Cardiac septum (tissue), 1 donor: ENCODE measurements at places on chromosomes 16 and 17.
A peak's percentile ranks its signal among the peaks of the same experiment; 100 is the strongest.

- DNase-seq = no peak
Observed at GRCh38 chr17:62160816-62161215, 95.7 kb upstream of the MED13 start.

DNA sequence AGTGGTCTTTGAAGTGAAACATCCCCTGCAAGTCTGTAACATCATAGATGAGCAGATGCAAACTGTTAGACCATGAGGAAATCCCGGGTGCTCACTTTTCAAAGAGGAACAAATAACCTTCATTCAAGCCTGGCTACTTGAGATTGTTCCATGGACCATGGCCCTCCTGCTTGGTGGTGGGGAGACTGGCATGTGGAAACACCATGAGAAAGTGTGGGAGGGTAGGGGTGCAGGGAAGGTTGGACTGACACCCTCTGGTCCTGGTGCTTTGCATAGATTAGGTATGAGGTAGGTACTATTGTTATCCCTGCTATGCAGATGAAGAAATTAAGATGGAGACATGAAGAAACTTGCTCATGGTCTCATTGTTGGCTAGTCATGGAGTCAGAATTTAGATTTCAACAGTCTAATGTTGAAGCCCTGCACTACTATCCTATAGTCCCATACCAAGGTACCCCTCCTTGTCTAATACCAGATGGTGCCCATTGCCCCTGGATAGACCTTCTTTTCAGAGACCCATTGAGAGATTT is 59.0 kb downstream of the SPACA3 start:
- DNase-seq = no peak

- no peak for DNase-seq
Observed at GRCh38 chr17:34654276-34654880, 75.0 kb downstream of the TMEM132E start.

DNA sequence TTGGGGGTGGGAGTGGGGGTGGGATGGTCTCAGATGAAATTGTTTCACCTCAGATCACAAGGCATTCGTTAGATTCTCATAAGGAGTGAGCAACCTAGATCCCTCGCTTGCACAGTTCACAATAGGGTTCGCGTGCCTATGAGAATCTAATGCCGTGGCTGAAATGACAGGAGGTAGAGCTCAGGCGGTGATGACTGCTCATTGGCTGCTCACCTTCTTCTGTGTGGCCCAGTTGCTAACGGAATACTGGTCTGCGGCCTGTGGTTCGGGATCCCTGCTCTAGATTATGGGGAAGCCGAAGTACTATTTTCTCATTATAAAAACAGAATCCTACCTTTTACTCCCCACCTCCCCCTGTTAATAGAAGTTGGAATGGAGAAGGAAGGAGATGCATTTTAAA is 18.9 kb downstream of the CLTC start:
- DNase-seq = no peak

DNA sequence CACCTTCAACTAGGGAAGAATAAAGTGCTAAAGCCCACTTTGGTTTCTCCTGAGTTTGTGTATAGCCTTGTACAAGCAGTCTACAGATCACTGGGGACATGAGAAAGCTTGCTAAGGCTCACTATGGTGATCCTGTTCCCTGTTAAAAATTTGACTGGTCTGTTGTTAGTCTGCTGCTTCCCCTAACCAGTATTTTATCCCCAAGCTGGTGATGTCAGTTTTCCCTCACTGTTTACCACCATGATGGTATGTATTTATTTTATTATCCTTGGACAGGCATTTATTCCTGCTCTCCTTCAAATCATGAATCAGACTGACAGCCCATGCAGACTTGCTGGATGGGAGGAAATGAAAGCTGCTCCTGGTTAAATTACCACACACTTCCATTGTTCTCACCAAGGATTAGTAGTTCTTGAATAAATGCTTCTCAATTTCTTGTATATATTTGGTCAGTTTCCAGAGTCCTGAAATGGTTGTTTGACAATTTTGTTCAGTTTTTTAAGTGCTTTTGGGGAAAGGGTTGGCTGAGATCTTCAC is 99.6 kb downstream of the CA4 start:
- DNase-seq = no peak

GRCh38 chr17:57488856-57489255 is 232.5 kb downstream of the MSI2 start:
- no peak for DNase-seq

- no peak for DNase-seq
Observed at GRCh38 chr16:11310634-11310977, 29.5 kb upstream of the PRM1 start.

DNA sequence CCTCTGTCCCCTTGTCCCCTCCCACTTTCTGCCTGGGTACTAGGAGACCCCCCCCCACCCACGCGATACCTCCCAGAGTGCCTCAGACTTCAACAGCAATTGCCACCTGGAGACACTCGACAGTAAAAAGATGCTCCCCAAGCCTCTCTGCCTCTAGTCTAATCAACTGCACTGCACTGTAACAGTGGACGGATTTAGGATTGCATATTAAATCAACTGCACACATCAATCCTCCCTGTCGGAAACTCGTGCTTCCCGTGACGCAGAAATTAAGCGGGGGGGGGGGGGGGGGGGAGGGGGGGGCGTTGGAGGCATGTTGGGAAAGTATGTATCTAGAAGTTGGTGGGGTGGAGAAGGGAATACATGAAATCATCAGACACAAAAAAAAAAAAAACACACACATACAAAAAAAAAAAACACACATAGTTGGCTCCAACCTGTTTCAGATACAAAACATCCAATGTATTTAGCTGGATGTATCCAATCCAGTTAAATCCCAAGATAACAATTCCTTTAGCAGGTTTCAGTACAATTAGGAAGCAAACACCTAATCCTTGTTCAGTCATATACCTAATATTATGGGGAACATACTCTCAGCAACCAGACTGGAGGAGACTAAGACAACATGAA is 29.7 kb downstream of the FAM222B start:
- no peak for DNase-seq

- DNase-seq = no peak
Observed at GRCh38 chr16:56241596-56241995, 50.3 kb downstream of the GNAO1 start.

DNA sequence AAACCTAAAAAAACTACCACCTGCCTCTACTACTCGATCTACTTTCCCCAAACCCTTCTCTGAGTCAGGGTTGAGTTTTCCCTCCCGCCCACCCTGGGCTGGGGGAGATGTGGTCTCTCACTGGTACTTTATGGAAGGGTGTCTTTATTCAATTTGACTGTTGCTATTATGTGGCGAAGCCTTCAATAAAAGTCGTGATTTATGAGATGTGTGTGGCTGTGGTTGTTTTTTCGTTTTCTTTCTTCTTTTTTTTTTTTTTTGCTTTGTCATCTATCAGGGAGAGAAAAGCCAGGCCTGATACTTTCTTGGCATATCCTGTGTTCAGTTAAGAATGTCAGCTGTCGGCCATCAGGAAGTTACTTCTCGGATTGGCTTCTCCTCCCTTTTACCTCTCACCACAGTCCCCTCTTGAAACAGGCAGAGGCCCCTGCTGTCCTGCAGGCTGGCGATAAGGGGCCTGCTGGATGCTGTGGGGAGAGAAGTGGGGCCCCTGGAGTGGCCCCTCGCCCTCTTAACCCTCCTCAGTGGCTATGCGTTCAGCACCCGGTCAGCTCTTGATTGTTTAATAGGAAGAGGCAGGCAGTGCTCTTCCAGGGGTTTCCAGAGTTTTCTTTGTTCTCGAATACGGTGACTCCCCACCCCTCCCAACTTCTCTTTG is 123.0 kb downstream of the MSI2 start:
- no peak for DNase-seq

GRCh38 chr17:67559381-67559966 is 158.3 kb upstream of the NOL11 start:
- no peak for DNase-seq

GRCh38 chr17:59516451-59516850 is 49.0 kb upstream of the DHX40 start:
- DNase-seq = no peak

GRCh38 chr16:11283820-11284248 is 2.7 kb upstream of the PRM1 start:
- DNase-seq = no peak

DNA sequence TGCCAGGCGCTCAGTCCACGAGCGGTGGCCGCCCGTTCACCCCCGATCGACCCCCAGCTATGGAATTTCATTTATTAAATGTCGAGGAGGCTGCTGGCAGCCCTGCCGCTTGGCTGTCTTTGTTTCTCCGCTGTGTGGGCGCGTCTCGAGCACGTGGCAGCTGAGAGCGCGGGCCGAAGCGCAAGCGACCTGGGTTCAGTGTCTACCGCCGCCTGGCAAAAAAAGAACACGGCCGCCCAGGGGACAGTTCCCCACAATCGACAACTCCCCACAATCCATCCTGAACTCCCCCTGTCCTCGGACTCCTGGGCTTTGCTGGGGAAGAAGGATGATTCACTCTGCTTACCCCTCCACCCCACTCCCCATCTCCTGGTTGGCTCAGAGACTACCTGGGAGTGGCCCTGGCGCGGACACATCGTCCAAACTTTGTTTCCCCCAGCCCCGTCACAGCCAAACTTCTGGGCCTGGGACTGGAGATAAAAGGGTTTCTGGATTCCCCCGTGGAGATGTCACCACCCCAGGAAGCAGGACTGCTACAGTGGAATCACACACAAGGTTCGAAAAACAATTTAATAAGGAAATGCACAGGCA is 1.7 kb upstream of the ANKRD13B start:
- DNase-seq = no peak

DNA sequence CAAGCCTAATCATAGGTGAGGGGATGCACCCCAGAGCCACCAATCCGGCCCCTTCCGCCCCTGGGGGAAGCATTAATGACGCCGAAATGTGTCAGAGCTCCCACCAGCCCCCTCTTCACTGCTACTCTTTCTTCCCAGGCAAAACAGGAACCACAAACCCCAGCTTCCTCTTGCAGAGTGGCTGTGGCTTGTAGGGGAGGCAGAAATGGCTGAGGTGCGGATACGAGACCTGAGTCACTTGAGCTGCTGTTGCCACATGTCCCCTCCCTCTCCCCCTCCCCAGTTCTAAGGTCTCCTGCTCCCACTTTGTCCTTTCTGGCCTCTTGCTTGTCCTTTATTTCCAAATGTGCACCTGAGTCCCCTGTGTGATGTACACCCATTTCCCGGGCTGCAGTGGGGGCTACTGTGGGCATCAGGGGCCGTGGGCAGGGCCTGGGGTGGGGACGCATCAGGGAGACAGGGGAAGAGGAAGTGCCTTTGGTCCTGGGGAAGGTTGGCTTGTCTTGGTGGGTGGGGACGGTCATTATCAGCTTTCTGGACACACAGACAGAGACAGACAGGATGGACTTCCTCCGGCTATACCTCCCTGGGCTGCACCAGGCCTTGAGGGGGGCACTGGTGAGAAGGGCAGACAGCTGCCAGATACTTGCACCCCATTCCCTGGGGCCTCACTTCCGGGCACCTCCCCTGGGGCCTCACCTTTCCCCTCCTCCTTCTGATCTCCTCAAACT is at the start of gene APOBR:
Gene APOBR, plus strand, starts transcription at position 523 of the 731 bp plus-strand sequence. Its CDS starts 39 bp downstream, at position 562.
- peak; percentile 90 for DNase-seq

DNA sequence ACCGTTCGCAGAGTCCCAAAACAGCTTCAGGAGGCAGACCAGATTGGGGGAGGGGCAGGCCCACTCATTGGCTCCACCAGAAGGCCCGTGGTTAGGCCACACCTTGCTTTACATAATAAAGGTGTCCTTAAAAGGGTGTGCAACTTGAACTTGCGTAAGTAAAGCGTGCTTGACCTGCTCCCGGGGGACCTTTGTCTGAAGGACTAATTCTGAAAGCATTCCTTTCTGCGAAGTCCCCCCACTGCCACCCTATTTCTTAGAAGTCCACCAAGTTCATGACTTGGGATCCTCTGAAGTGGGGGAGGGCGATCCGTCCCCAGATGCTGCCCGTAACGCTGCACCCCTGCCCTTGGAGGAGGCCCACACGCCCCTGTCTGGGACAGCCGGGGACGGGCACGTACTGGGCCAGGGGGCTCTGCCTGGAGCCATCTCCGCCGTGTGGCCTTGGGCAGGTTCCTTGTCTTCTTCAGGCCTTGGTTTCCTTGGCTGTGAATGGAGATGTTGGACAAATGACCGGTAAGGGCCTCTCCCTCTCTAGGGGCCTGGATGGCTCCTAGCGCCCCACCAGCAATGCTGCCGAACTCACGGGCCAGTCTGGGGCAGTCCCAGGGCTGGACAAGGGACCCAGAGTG is 823 bp upstream of the ZNF469 start:
- peak; percentile 33 for DNase-seq

DNA sequence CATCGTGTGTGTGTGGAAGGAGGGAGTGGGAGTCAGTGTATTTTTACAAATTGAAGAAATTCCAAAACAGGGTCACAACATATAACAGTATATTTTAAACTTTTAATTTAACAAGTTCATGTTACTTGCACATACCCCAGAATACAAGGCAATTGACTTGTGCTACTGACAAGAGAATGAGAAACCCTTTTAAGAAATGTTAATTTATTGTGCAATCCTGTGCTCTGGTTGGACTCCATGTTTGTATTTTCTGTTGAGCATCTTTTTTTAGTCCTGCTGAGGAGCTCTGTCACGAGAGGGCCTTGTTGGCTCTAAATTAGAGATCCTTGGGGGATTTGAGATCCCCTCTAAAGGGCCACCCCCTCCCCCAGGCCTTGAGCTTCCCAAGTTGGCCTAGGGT is 1.1 kb upstream of the EMP2 start:
- DNase-seq = no peak

- DNase-seq = no peak
Observed at GRCh38 chr17:59513934-59514841, 51.2 kb upstream of the DHX40 start.

DNA sequence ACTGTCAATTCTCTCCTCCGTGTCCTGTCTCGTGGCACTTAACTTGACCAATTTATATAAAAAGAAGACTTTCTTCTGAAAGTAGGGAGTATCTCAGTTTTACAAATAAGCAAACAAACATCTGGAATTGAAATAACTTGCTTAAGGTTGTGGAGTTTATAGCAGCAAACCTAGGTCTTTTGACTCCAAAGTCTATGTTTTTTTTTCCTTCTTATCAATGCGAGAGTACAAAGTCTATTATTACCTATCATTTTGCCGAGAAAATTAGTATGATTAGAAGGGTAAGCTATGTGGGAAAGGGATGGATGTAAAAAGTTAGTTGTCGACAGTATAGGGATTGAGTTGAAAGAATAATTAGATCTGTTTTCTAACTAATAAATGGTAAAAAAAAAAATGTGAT is 50.4 kb downstream of the PPM1E start:
- DNase-seq = no peak

DNA sequence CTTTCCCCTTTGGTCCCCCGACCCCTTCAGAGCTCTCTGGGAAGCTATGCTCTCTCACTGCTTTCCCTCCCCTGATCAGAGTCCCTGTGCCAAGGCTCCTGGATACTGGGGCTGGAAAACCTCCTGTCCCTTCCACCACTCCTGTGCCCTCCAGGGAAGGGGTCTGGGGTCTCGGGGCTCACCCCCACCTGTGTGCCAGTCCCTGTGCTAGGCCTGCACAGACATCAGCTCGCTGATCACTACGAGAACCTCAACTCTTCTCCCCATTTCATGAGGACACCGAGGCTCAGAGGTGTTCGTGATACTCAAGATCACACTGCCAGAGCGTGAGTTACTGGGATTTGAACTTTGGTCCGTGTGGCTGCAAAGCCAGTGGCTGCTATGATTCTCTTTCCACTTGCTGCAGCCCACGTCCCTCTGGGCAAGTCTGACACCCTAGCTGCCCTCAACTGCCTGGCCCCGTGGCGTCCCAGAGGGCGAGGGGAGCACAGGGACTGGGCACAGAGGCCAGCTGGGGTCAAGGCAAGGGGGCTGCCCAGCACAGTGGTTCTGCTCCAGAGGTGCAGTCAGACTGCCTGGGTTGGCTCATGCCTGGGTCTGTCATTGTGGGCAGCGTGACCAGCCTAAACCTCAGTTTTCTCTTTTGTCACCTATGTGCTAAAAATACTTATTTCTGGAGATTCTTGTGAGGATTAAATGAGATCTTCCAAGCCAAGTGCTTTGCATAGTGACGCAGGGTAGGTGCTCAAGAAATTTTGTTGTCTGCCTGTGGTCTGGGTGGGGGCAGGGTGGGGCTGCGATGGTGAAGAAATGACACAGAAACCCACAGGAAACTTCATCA is 43.8 kb upstream of the TOB1 start:
- no peak for DNase-seq
